ENCODE measurements at places on chromosomes 2 and 18. TPM values are rescaled to one million over a fixed set of nuclear protein-coding genes. Genes with fewer than 3 reads are reported as not detected.

The EFR3B gene
- 1.1 TPM for total RNA-seq

The GPR75 gene
- total RNA-seq, result 0.98 TPM

The CDH20 gene
- total RNA-seq, result 1.3 TPM

The SUMO1 gene
- 58.5 TPM for total RNA-seq

The SFTPB gene
- total RNA-seq, result not detected

The SLC35G4 gene
- total RNA-seq, result not detected

The RAD51AP2 gene
- not detected for total RNA-seq

The TTN gene
- under 0.01 TPM for total RNA-seq

The AQP12A gene
- total RNA-seq, result not detected

The C18orf32 gene
- total RNA-seq, result 34.2 TPM

The C2orf66 gene
- total RNA-seq, result not detected

The BMPR2 gene
- total RNA-seq, result 53.0 TPM

The ANKRD29 gene
- total RNA-seq, result 0.81 TPM

The PMAIP1 gene
- total RNA-seq, result 37.6 TPM

The DYSF gene
- 37.0 TPM for total RNA-seq

The SETBP1 gene
- 0.98 TPM for total RNA-seq

The RIT2 gene
- total RNA-seq, result not detected

The B3GNT7 gene
- total RNA-seq, result 9.9 TPM

The CETN1 gene
- not detected for total RNA-seq

The GALM gene
- total RNA-seq, result 8.1 TPM

The C2orf68 gene
- 17.7 TPM for total RNA-seq

The ARHGAP15 gene
- not detected for total RNA-seq

The FAM124B gene
- not detected for total RNA-seq

The GNAL gene
- 4.3 TPM for total RNA-seq

The C2orf72 gene
- 0.16 TPM for total RNA-seq

The TMEM37 gene
- total RNA-seq, result 1.6 TPM

The CTAGE1 gene
- not detected for total RNA-seq

The ATP6V1B1 gene
- total RNA-seq, result 0.51 TPM

The LAMA1 gene
- 17.5 TPM for total RNA-seq

The CPSF3 gene
- total RNA-seq, result 47.9 TPM

The TPO gene
- total RNA-seq, result not detected

The KCTD1 gene
- 23.2 TPM for total RNA-seq

The NT5C1B gene
- not detected for total RNA-seq

The ACTR3 gene
- 171 TPM for total RNA-seq

The ALLC gene
- total RNA-seq, result not detected

The RAB6D gene
- total RNA-seq, result under 0.01 TPM

The ECEL1 gene
- not detected for total RNA-seq

The KRCC1 gene
- 9.0 TPM for total RNA-seq

The KCNS3 gene
- total RNA-seq, result 18.9 TPM

The STARD6 gene
- not detected for total RNA-seq

The ORMDL1 gene
- total RNA-seq, result 35.7 TPM

The FEZ2 gene
- total RNA-seq, result 21.0 TPM

The GAREM2 gene
- total RNA-seq, result 2.3 TPM

The ATG9A gene
- 53.1 TPM for total RNA-seq

The ASPRV1 gene
- not detected for total RNA-seq

The CYRIA gene
- 4.3 TPM for total RNA-seq

The XIRP2 gene
- not detected for total RNA-seq

The LRRC30 gene
- total RNA-seq, result not detected

The RRM2 gene
- 215 TPM for total RNA-seq

The SP110 gene
- total RNA-seq, result 10.3 TPM

The GULP1 gene
- 54.9 TPM for total RNA-seq

The PASK gene
- 8.6 TPM for total RNA-seq

The CFAP53 gene
- total RNA-seq, result 0.38 TPM

The HOXD13 gene
- not detected for total RNA-seq

The ZNF396 gene
- total RNA-seq, result 0.33 TPM

The GAD1 gene
- total RNA-seq, result not detected

The GLB1L gene
- 23.1 TPM for total RNA-seq

The UGT1A8 gene
- not detected for total RNA-seq

The SLC35F5 gene
- total RNA-seq, result 134 TPM
